ENCODE measurements at places on chromosomes 6 and 20. TPM values are rescaled to one million over a fixed set of nuclear protein-coding genes. Genes with fewer than 3 reads are reported as not detected.

SLC17A1 gene
- 0.14 TPM for total RNA-seq

SIRPD gene
- total RNA-seq = not detected

OR2H1 gene
- not detected for total RNA-seq

APCDD1L gene
- total RNA-seq = not detected

LRRN4 gene
- total RNA-seq = not detected

WFDC5 gene
- not detected for total RNA-seq

KCNB1 gene
- total RNA-seq = 0.99 TPM

ADGRF5 gene
- total RNA-seq = not detected

KLHDC3 gene
- 22.2 TPM for total RNA-seq

PSORS1C2 gene
- not detected for total RNA-seq

GSTA2 gene
- not detected for total RNA-seq

SLC22A3 gene
- total RNA-seq = 44.9 TPM

PI16 gene
- not detected for total RNA-seq

SLC26A8 gene
- not detected for total RNA-seq

GTSF1L gene
- not detected for total RNA-seq

KIFC1 gene
- 49.0 TPM for total RNA-seq

NEDD9 gene
- 47.4 TPM for total RNA-seq

TRIM10 gene
- total RNA-seq = not detected

TNFRSF6B gene
- total RNA-seq = 1.4 TPM

PLCB1 gene
- total RNA-seq = 0.33 TPM

TBXT gene
- not detected for total RNA-seq

TCF21 gene
- not detected for total RNA-seq

NCOA6 gene
- 19.8 TPM for total RNA-seq

SSTR4 gene
- 0.17 TPM for total RNA-seq

TCP11 gene
- total RNA-seq = not detected

GJA1 gene
- total RNA-seq = 76.3 TPM

NUDT3 gene
- 6.5 TPM for total RNA-seq

TRIM39 gene
- total RNA-seq = 8.3 TPM

MATN4 gene
- 0.19 TPM for total RNA-seq

LPA gene
- total RNA-seq = 0.05 TPM

RIPPLY2 gene
- not detected for total RNA-seq

RBPJL gene
- total RNA-seq = not detected

CALHM6 gene
- total RNA-seq = not detected

TFAP2A gene
- 15.9 TPM for total RNA-seq

FAM83D gene
- total RNA-seq = 75.0 TPM

AFG1L gene
- 3.0 TPM for total RNA-seq

PDYN gene
- total RNA-seq = not detected

SNAP25 gene
- 20.3 TPM for total RNA-seq

KCNQ2 gene
- 0.57 TPM for total RNA-seq

ADA gene
- total RNA-seq = 61.2 TPM

MRPL18 gene
- 83.7 TPM for total RNA-seq

F13A1 gene
- total RNA-seq = not detected

C20orf204 gene
- total RNA-seq = 0.54 TPM

MYLK2 gene
- total RNA-seq = 0.55 TPM

BPIFB2 gene
- not detected for total RNA-seq

AGER gene
- 1.8 TPM for total RNA-seq
